ENCODE measurements at places on chromosomes 3 and 15. TPM values are rescaled to one million over a fixed set of nuclear protein-coding genes. Genes with fewer than 3 reads are reported as not detected.

CPNE9 gene
- not detected for total RNA-seq

TNFAIP8L3 gene
- total RNA-seq: 6.5 TPM

GRCh38 chr3:38578551-38578950, 70.9 kb downstream of the SCN5A start:
- DNase-seq: no peak

GRCh38 chr3:10766049-10766705, 49.9 kb upstream of the SLC6A11 start:
- DNase-seq: no peak

GRCh38 chr3:100761211-100761942, 52.1 kb downstream of the TFG start:
- DNase-seq: no peak

- no peak for DNase-seq
Observed at GRCh38 chr15:35784745-35785144, 238.8 kb upstream of the DPH6 start.

DNA sequence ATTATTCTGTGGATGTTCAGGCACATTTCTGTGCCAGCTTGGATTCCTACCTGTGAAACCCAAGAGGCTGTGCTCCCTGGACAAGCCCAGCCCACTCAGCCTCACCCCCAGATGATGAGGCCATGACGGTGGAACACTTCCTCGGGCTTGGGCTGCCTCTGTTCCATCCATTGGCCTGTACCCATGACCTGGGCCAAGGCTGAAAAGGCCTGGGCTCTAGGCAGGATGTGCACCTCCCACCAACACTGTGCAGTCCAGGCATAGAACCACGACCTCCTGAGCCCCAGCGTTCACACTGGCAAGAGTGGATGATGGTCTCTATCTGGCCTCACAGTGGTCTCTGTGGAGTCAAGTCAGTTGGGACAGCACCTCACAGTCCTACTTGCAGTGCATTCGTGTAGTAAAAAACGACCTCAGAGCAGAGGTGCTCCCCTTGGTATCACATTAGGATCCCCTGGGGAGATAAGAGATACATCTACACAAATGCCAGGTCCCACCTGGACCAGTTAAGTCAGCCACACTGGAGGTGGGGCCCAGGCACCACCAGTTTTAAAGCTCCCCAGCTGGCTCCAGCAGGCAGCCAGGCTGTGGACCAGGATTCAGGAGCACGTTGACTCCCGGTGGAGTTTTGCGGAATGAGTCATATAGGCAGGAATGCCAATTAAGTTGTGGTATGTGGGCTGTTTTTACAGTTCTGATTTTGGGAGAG, 39.0 kb upstream of the IGF1R start:
- DNase-seq: no peak

Data from Right ventricle myocardium superior (tissue), 1 donor.